ENCODE measurements at places on chromosomes 2 and 18.

DNA sequence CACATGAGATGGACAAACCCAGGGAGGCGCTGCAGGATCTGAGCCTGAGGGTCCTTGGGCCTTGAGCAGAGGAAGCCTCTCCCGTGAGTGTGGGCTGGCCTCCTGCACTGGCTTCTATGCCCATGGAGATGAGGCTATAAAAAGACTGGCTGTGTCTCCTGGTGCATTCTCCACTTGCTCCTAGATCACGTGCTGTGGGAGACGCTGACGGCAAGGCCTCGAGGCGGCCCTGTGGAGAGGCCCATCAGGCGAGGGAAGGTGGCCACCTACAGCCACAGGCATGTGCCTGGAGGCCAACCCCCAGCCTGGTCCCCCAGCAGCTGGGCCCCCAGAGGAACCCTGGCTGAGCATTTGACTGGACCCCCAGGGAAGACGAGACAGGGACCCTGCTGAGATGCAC lies 198.9 kb downstream of the TWIST2 start:
- no peak overlapping the region for H3K27ac ChIP-seq
- DNase-seq, result no peak
- no peak overlapping the region for H3K4me3 ChIP-seq
- peaks cover 2% of the 10 kb centered on the region for H3K36me3 ChIP-seq

DNA sequence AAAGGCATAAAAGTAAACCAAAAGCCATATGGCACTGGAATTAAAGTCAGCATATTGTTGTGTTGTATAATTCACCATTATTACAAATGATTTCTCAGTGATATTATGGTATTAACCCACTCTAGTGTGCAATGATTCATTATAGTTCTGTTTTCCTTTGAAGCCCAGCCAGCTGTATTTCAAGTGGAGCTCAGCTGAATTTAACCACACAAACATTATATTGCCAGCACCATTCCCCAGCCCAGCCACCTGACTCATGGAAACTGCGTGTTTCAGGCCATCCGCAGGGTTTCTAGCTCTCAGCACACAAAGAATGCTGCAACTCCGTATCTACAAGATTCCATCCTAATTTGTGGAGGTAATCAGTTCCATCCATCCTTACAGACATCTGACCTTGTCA lies 166.8 kb upstream of the CHAC2 start:
- no peak for DNase-seq
- H3K27me3 ChIP-seq, result no peaks in the 10 kb centered on the region
- H3K4me1 ChIP-seq, result no peaks in the 10 kb centered on the region
- H3K4me3 ChIP-seq, result no peak overlapping the region
- no peak overlapping the region for H3K27ac ChIP-seq

GRCh38 chr2:153386481-153386897 lies 92.1 kb downstream of the RPRM start:
- no peaks in the 10 kb centered on the region for H3K4me1 ChIP-seq
- no peaks in the 10 kb centered on the region for H3K36me3 ChIP-seq

DNA sequence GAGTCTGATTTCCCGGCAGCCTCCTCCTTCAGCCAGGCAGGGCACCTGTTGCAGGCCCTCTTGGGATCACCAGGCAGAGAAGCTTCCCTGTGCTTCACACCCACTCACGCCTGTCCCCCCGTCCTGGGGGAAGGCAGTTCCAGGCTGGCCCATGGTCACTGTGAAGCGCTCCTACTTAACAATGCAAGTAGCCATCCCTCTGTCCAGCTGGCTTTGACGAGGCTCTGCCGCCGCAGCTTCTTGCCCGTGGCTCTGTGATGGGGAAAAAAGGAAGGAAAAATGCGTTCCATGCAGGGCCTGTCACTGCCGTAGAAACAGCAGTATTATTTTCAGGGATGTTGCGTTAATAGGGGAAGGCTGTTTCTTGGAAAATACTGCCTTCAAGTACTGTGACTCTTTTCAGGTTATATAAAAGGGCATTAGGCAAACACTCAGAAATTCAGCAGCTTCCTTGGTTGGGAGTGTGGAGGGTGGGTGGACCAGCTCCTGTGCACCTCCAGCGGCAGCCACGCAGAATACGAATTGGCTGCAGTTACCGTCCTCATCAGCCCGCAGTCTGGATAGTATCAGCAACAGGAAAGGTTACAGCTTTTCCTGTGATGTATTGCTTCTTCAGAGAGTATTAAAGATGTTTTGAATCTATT lies 232.3 kb downstream of the KLHL29 start:
- H3K27ac ChIP-seq, result peak overlapping the region; percentile 97
- no peaks in the 10 kb centered on the region for H3K27me3 ChIP-seq
- H3K36me3 ChIP-seq, result no peaks in the 10 kb centered on the region
- no peak overlapping the region for H3K4me3 ChIP-seq
- DNase-seq, result peak; percentile 94

GRCh38 chr2:240309214-240309613 lies 126.2 kb upstream of the GPC1 start:
- H3K27ac ChIP-seq, result no peak overlapping the region
- no peak overlapping the region for H3K4me3 ChIP-seq
- H3K4me1 ChIP-seq, result no peaks in the 10 kb centered on the region
- H3K27me3 ChIP-seq, result no peaks in the 10 kb centered on the region
- H3K36me3 ChIP-seq, result no peaks in the 10 kb centered on the region

All from uterus (tissue), 4 donors.